ENCODE measurements at places on chromosomes 7 and 10.

GRCh38 chr7:100567751-100568175 is 5.9 kb downstream of the SAP25 start:
- no peak for DNase-seq

- no peak for DNase-seq
These were observed 765.4 kb downstream of the SORCS1 start for GRCh38 chr10:106399112-106399511.

- no peak for DNase-seq
These were observed 178.0 kb upstream of the GLI3 start for GRCh38 chr7:42414941-42415505.

- no peak for DNase-seq
These were observed 102.1 kb upstream of the PDGFA start for GRCh38 chr7:621572-622285.

GRCh38 chr10:100501423-100501822 is 18.2 kb downstream of the SEC31B start:
- no peak for DNase-seq

DNA sequence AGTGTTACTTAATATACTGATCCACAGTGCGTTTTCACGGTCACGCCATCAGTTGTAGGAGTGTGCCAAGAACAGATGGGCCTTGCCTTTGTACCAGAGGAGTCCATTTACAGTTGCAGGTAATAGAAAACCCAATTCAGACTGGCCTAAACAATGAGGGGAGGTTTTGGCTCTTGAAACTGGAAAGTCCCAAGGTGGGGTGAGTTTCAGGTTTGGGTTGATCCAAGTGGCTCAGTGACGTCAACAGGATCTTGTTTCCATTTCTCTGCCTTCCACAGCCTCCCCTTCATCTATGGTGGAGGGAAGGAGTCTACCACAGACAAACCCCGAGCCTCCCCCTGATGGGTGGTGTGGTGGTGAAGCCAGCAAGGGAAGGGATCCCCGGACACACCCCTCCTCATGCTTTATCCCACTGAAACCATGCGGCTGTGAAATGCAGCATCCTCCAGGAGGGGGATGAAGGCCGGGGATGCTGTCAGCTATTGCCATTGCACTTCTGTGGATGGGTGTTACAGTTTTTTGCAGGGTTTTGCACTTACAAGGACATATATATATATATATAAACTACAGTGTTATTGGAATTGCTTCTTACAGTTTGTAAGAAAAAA is 14.8 kb upstream of the SH2D4B start:
- no peak for DNase-seq

GRCh38 chr10:46293228-46293627 is 6.4 kb downstream of the ANTXRL start:
- DNase-seq: no peak

- DNase-seq: no peak
These were observed 20.0 kb downstream of the MYO1G start for GRCh38 chr7:44958645-44959344.

- no peak for DNase-seq
These were observed 125.6 kb upstream of the TMEM106B start for GRCh38 chr7:12085516-12085915.

DNA sequence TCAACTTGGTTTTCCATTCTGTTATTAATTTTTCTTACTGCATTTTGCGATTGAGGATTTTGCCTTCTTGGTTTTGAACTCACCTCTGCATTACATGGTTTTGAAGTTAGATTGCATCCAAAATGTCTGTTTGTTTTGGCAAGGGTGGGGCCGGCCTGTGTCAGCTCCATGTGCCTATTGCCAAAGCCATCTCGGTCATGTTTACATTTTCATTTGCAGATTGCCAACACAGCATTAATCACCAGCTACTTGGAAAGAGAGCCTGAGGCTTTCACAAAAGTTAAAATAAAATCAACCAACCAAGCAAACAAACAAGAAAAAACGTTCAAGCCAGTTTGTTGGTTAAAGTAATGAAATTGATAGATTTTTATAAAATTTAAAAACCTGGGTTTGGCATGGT is 695.8 kb downstream of the TYW1 start:
- DNase-seq: no peak

DNA sequence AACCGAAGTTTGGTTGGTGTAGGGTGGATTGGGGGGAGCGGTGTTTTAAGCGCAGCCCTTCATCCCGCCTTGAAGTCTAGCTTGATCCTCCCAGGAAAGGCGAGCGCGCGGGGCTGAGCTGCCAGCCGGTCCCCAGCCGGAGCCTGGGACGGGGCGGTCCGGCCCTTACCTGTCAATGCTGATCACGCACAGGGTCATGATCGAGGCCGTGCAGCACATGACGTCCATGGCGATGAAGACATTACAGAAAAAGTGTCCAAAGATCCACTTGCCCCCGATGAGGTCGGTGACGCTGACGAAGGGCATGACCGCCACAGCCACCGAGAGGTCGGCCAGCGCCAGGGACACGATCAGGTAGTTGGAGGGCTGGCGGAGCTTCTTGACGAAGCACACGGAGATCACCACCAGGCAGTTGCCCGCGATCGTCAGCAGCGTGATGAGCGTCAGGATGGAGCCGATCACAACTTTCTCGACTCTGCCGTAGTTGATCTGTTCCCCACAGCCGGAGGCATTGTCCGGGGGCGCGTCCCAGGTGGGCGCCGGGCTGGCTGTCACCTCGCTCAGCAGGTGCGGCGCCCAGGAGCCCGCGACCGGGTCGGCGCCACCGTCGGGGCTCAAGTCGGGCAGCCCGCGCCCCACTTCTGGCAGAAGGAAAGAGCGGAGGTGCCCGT is 740 bp downstream of the HTR7 start:
- DNase-seq: no peak

- no peak for DNase-seq
These were observed 107.7 kb upstream of the ADO start for GRCh38 chr10:62696798-62697197.

- no peak for DNase-seq
These were observed 29.2 kb upstream of the KMT2C start for GRCh38 chr7:152465119-152465387.

- DNase-seq: no peak
These were observed 162.6 kb upstream of the GDF10 start for GRCh38 chr10:47137311-47137851.

DNA sequence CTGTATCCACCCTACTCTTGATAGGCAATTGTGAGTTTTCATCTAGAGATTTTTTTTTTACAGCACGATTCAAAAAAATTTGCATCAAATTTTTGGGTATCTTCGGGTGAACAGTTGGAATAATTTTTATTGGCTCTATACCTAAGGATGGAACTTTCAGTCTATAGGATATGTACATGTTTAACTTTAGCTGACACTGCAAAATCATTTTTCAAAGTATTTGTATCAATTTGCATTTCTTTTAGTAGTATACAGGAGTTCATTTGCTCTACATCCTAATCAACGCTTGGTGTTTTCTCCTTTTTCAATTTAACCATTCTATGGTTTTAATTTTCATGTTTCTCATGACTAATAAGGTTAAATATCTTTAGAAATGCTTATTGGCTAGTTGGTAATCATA is 11.7 kb downstream of the MGAM2 start:
- DNase-seq: no peak

- DNase-seq: no peak
These were observed 52.8 kb upstream of the SVIL start for GRCh38 chr10:29687421-29688164.

DNA sequence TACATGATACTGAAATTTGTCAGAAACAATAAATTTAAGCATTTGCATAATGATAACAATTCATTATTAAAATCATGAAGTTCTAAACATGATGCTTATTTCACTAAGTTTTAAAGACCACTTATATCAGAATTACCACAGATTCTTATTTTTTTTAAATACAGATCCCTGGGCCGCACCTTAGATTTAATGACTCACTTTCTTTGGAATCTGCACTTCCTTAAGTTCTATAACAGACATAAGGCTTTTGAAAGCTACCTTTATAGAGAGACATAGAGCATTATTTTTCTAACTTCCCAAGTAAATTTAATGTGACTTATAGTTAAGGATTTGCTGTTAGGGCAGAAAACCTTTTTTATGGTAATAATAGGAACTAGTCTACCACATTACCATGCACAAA is 214.9 kb downstream of the IPMK start:
- DNase-seq: no peak

- peak; percentile 53 for DNase-seq
These were observed 364.8 kb downstream of the SFMBT2 start for GRCh38 chr10:7045891-7046599.

GRCh38 chr10:101997803-101998202 is 58.2 kb downstream of the ARMH3 start:
- DNase-seq: peak; percentile 8

GRCh38 chr10:42929236-42929635 is 146.6 kb downstream of the BMS1 start:
- no peak for DNase-seq

GRCh38 chr7:132425942-132426341 is 150.3 kb downstream of the PLXNA4 start:
- no peak for DNase-seq

DNA sequence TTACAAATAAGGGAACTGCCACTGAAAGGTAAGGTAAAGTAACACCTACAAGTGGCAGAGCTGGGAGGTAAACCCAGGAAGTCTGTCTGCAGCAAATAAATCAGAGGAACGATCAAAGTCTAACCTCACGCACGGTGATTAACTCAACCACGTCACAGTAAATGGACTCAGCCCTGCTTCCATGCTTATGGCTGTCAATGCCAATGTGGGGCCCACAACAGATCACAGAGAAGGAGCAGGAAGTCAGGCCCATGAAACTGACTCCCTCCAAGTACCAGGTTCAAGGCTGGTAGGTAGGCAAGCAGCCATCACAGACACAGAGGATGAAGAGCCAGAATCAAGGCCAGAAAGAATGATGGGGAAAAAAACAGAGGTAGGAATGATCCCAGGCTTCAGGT is 38.0 kb upstream of the ACSL5 start:
- no peak for DNase-seq

GRCh38 chr7:6563936-6564770 is 12.9 kb upstream of the GRID2IP start:
- no peak for DNase-seq

- DNase-seq: no peak
These were observed 10.8 kb downstream of the CHST15 start for GRCh38 chr10:124082555-124082954.

DNA sequence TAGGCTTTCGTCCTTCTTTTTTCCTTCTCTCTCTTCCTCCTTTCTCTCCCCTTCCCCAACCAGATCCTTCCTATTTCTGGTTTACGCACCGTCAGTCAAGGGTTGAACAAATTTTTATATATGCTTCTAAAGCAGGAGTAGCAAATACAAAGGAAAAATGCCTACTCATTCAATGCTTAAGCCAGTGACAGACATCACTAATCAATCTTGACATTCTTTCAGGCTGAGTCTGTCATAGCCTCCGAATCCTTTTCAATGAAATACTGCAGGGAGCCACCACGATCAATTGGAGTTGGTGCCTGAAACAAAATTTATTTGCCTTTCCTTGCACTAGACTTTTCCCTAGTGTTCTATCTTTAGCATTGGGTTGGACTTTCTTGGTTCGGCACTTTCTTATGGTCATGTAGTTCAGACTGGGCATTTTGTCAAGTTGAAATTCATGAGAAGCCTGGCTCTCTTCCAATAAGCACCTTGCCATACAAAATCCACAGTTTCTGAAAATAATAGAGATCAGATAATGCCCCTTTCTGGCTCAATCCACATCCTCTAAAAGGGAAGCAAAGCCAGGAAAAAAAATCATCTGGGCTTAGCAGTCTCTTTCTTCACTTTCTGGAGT is 239.5 kb upstream of the PLXNA4 start:
- DNase-seq: no peak

All from activated CD4-positive, alpha-beta T cell treated with anti-CD3 and anti-CD28 coated beads, Interleukin-2, Interleukin-6, amounts not matched to agents 100 ng/mL and 50 ng/mL, durations not matched to agents 16 hours and 8 hours (primary cell).